ENCODE measurements at places on chromosomes 3 and 15.
A peak's percentile ranks its signal among the peaks of the same experiment; 100 is the strongest.

GRCh38 chr3:114958930-114959329 is 188.2 kb downstream of the ZBTB20 start:
- DNase-seq: no peak

- peak; percentile 78 for DNase-seq
Observed at GRCh38 chr15:40104865-40105516, 3.7 kb downstream of the BMF start.

GRCh38 chr3:57026944-57027343 is 33.5 kb upstream of the SPATA12 start:
- DNase-seq: peak; percentile 58

DNA sequence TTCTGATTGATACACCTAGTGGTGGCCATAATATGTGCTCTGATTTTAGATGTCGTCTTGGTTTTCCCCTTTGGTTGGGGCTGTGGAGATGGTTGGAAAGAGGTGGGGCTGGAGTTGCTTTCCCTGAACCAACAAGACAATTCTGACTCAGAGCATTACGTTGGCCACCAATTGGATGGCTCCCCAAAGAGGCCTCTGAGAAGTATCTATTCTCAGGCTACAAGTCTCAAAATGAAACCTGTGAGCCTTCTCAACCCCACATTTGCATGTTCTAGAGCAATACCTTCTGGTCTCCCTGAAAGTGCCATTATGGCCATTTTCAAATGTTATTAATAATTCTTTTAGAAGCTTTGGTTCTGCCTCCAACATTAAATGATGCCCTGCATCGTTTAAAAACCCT is 188.4 kb upstream of the WNT5A start:
- no peak for DNase-seq

DNA sequence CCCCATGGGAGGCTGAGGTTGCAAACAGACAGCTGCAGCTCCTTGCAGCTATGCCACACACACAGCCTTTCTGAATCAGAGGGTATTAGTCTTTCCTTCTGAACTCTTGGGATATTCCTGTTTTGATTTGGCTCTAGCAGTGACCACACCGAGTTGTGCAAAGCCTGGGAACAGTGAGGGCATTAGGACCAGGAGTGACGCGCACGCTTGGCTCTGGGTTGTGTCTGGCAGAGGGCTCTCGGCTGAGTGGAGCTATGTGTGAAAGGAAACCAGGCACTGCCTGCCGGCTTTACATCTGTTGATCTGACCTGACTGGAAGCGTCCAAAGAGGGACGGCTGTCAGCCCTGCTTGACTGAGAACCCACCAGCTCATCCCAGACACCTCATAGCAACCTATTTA is at the start of gene GALNT15:
TSS of gene GALNT15 (plus strand) at position 292 of the 400 bp plus-strand sequence. CDS start 472 bp downstream, outside the sequence.
- peak; percentile 100 for DNase-seq

Data from fibroblast of mammary gland (primary cell).